Activated effector memory CD4-positive, alpha-beta T cell treated with anti-CD3 and anti-CD28 coated beads, Interleukin-2, amount 50 U/mL, for 16 hours (primary cell): ENCODE measurements at places on chromosomes 6 and 20.

GRCh38 chr6:154572556-154572955 lies 62.1 kb upstream of the CNKSR3 start:
- DNase-seq: no peak

GRCh38 chr6:125252891-125253290 lies 48.9 kb downstream of the HDDC2 start:
- no peak for DNase-seq

DNA sequence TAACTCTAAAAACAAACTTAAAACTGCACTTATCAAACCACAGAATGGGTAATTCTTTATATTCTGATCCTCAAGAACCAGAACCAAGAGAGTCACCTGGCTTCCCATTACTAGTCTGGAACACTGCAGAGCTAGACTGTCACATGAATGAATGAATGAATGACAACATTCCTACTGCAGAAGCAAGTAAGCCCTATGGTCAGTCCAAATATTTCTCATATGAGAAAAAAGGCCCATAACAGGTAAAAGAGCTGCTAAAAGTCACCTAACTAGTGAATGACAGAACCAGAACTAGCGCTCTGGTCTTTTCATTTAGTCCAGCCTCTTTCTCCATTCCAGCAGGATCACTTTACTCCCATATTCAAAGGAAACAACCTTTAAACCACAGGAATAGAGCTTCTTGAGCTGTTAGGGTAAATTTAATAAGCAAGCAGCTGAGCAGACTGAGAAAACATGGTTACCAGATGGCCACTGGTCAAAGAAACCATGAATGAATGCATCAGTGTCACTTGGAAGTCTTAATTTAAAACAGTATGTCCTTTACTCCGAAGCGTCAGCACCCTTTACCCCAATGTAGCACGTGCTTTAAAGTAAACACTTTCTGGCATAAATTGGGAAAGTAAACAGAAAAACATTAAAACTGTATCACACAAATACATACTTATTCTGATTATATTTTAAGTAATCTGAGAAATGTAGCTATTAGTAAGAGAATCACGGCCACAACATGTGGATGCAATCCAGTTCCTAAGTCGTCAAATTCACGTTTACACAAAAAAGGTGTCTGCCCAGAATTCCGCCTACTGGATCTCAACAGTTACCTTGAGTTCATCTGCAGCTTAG lies 1.4 kb downstream of the PREP start:
- no peak for DNase-seq

DNA sequence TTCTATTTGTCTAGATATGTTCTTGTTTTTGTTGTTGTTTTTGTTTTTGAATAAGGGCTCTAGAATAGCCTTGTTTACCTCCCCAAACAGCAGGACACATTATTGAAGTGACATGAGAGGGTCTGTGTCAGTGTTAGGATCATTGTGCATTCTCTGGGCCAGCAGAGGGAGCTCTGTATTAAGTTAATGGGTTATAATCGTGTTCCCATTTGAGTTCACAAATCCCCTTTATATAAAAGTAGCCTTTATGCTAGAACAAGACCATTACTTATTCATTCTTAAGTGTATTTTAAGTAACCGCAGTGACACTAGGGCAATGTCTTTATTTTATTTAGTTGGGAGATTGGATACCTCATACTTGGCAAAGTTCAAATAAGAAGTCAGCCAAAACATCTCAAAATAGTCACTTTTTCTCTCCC lies 44.8 kb downstream of the STK4 start:
- DNase-seq: peak; percentile 78

DNA sequence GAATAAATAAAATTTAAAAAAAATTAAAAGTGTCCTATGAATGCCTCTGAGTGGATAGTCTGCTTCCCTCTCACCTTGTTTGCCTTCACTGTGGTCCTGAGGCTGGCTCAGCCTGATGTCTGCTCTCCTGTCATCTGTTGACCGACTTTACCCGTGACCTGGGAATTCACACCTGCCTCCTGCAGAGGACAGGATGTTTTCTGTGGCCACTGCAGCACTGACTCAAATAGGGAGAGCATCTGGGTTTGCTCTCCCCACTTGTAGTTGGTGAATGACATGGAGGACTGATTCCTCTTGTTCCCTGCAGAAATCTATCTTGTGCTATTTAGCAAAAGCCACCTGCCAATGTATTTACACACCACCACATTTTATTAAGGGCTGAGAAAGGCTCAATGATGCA lies 52.4 kb upstream of the ERVFRD-1 start:
- no peak for DNase-seq

DNA sequence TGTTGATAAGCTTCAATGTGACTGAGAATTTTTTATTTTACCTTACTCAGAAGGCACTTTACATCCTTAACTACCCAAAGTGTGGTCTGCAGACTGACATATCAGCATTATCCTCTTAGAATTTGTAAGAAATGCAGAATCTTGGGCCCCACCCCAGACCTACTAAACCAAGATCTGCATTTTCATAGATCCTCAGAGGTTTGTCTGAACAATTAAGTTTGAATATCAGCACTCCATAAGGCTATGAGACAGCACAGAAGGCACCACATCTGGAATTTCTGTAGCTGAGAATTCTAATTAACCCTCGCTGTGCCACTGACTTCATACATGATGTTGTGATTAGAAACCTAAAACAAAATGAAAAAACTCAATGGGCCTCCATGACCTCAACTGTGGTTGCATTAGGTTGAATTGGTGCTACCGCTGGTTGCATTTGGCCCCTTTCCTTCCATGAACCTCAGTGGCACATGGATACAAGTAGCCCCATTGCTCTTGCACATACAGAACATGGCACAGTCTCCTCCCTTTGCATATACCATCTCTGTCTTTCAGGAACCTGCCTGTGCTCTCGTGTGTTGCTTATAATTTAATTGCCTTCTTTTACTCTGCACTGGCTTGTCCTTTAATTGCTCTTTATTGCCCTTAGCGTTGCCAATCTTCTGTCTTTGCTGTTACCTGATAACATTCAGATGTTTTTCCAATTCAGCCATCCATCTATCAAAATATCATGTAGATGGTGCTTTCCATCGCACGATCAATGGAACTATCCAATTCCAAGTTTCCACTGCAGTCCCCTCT lies 13.4 kb downstream of the ENPP1 start:
- no peak for DNase-seq

DNA sequence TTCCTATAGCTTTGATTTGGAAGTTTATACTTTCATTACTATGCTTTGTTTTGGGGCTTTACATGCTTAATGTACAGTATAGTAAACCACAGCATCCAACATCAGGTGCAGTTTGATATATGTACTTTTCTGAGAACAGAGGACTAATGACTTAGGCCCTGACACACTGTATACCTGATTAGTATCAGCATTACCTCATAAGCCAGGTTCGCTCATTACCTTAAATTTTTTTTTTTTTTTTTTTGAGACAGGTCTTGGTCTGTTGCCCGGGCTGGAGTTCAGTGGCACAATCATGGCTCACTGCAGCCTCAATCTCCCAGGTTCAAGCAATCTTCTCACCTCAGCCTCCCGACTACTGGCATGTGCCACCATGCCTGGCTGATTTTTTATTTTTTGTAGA lies 28.4 kb downstream of the CD109 start:
- no peak for DNase-seq

GRCh38 chr6:168943231-168943905 lies 310.3 kb downstream of the THBS2 start:
- DNase-seq: no peak

DNA sequence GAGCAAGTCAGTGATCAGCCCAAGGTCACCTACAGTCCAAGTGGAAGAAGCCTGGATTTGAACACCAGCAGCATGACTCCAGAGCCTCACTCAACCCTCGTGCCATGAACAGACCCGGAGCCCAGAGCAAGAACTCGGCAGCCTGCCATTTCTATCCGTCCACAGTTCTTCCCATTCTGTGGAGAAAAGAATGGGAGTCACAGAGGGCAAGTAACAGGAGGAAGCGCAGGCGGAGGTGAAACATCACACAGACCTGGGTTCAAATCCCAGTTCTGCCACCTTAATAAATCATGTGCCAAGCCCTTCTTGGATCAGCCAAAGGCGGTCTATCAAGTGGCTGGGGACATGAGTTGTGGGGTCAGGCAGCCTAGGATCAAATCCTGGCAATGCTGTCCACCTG lies 4.3 kb downstream of the PREX1 start:
- DNase-seq: no peak

DNA sequence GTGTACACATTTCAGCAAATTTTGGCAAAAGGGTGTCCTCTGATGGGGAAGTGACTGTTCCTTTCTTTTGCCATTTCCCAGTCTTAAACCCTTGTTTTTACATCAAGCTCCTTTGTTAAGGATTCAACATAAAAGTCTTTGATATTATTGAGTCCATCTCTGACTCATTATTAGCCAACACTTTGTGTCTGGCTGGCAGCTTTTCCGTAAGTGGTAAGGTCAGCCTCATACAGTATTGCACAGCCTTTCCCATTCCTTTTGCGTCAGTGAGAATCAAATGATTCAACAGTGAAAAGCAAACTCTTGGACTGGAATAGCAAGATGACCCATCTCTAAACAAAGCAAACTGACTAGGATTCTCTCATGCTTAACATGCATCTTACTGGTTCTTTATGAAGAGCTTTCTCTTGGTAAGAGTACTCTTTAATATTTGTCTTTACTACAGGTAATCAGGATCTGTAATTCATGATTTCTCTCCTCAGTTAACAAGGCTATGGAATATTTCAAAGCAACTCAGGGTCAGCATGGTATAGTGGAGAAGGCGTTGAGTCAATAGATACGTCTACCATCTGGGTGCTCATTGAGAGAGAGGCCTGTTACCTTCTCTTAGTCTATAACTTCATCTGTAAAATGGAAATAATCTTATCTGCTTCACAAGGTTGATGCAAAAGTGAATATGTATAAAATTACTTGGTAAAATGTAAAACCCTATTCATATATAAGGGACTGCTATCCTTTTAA lies 183.6 kb downstream of the PRL start:
- DNase-seq: no peak

GRCh38 chr6:87870556-87870955 lies 168.5 kb upstream of the AKIRIN2 start:
- DNase-seq: no peak

DNA sequence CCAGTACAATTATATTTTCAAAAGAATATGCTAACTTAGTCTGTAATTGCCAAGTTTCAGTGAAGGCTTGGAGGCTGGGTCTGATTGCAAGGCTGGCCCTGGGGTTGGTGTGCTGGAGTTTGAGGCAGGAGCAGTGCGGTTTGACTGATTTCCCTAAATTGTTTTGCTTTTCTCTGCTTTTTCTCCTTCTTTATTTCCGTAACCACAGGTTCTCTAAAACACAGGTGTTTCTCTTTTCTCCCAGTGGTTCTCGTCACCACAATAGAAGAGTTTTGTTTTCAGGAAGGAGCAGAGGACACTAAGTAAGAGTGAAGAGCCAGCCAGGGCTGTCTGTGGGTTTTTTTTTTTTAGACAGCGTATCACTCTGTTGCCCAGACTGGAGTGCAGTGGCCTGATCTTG lies 8.2 kb upstream of the SNX9 start:
- no peak for DNase-seq

- DNase-seq: no peak
Observed at GRCh38 chr6:62980724-62981123, 230.5 kb upstream of the FKBP1C start.

DNA sequence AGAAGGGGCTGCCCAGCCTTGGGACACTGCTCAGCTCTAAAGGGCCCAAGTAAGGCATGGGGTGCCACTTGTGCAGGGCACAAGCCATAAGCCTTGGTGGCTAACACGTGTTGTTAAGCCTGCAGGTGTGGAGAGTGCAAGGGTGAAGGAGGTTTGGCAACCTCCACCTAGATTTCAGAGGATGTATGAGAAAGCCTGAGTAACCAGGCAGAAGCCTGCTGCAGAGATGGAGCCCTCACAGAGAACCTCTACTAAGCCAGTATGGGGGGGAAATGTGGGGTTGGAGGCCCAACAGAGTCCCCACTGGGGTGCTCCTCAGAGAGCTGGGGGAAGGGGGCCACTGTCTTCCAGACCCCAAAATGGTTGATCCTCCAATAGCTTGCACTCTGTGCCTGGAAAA lies 32.6 kb downstream of the SERINC1 start:
- DNase-seq: no peak

DNA sequence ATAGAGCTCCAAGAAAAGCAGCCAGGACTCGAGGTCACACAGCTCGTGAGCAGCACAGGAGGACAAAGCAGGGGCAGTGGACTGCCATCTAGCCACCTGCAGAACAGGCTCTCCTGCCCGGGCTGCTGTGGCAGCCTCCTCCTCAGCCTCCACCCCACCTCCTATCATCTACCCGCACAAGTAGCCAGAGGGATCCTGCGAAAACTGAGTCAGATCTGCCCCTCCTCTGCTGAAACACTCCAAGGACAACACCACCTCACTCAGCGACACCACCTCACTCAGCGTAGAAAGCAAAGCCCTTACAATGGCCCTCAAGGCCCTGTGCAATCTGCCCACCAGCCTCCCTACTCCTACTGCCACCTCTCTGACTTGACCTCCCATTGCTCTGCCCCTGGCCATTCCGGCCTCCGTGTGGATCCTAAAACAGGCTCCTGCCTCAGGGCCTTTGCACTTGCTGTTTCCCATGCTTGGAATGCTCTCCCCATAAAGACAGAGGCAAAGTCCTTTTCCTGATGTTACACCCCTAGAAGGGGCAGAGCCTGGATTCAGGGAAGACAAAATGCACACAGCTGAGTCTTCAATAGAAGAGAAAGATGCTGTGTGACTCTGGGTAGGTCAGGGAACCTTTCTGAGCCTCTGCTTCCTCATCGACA lies 19.3 kb downstream of the PREX1 start:
- no peak for DNase-seq

DNA sequence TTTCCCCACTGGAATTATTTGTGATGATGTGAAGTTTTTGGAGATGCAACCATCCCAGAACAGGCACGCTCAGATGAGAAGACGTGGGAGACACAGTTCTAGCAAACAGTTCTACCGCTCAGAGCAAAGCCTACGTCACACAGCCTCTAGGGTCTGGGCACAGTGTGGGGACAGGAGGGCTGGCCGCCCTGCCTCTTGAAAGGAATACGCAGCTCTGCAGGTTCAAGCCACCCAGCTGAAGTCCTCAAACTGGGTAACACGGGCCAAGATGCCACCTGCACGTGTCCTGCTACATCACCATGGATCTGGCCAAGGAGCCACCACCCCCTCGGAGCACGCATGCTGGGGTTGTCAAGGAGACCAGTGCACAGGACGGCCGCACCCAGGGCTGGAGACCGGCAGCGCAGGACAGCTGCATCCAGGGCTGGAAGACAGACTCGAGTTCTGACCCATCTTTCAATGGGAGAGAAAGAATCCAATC lies 75.0 kb downstream of the NOL4L start:
- no peak for DNase-seq

DNA sequence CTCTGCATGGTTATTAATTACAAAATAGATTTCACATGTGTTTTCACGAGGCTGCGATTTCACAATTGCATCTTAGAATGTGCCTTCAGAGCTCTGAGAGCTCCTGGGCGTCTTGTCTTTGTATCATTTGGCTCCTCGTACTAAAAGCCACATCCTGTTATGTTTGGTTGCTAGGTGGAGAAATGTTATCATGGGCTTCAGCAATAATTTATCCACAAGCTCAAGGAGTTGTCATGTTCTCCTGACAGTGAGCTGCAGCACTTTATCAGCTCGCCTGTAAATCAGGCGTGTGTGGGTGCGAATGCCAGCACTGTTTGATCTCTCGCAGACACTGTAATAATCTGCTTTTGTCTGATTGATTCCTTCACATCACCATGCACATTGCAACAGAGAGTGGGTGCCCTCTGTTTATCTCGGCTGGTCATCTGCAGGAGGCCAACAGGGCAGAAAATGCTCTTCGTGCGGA lies 218.6 kb upstream of the ZFP64 start:
- peak; percentile 77 for DNase-seq

- DNase-seq: no peak
Observed at GRCh38 chr20:40444516-40444915, 244.5 kb downstream of the MAFB start.
